ENCODE measurements at places on chromosomes 16 and 17.

DNA sequence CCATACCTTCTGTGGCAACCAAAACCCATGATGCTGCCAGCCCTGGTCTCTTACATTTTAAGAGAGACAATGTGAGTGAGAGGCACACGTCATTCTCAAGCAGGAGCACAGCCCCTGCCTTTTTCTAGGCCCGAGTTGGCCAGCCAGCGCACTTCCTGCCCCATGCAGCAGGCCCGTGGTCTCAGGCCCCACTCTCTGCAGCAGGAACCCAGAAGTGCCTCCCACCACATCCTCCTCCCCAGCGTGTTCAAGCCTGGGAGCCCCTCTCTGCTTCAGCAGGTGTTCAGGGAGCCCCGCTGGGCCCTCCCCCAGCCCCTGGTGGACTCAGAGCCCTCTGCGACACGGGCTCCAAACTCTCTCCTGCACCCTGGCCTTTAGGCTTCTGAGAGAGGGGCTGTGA, 30.5 kb downstream of the ITGAE start:
- DNase-seq, result peak; percentile 54

DNA sequence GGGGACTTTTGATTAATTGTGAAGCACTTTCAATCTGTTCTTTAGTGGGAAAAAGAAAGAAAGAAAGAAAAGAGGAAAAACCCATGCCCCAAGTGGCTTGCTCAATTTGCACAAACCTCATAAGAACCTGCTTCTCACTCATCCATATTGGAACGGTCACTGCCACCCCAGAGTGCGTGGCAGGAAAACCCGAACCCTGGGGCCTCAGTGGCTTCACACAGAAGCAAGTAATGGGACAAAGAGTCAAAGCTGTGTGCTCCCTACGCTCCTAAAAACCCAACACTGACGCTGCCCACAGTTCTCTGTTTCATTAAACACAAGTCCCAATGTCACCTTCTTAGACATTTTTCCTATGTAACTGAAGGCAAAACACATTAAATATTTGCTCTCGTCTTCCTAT, 1.2 kb downstream of the SLC6A4 start:
- DNase-seq, result no peak

- DNase-seq, result peak; percentile 98
Measured at GRCh38 chr17:74776044-74776962, at the start of gene NAT9. NAT9 (minus strand) TSS chr17:74776345; CDS start chr17:74775698, 647 bp downstream.

DNA sequence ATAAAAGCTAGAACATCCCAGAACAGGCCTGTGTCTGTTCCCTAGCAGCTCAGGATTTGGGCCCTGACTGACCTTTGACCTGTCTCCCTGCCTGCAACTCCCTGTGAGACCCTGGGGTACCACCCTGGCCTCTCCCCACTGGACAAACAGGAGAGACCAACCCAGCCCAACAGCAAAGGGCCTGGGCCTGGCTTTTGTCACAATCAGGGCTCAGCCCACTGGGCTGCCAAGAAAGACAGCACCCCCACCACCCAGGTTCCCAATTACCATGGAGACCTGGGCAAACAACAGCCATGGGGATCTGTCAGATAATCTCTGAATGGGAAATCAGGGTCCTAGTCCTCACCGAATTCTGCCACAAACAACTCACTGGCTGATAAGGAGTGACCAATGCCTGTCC, 11.1 kb downstream of the PLLP start:
- DNase-seq, result no peak
